Mesothelial cell of epicardium (in vitro differentiated cells): ENCODE measurements at places on chromosomes 11 and 22. TPM values are rescaled to one million over a fixed set of nuclear protein-coding genes. Genes with fewer than 3 reads are reported as not detected.

DNA sequence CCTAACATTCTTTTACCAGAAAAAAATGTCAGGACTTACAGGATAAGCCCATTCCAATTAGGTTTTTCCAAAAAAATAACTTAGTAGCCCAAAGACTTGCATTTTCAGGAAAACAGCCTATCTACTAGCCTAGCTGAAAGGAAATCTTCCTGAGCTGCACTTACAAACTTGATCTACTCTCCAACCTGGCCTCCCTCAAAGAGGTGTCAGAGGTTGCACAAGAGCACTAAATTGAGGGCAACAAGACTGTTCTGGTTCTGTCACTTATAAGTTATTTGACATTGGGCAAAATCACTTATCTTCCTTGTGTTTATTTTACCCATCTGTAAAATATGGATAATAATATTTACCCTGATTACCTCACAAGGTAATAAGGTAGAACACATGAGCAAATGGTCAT is 7.9 kb upstream of the SOX6 start:
- no peak overlapping the region for H3K27ac ChIP-seq
- peaks cover 5% of the 10 kb centered on the region for H3K4me1 ChIP-seq
- no peaks in the 10 kb centered on the region for H3K27me3 ChIP-seq
- H3K36me3 ChIP-seq: peaks cover 1% of the 10 kb centered on the region
- DNase-seq: no peak

DNA sequence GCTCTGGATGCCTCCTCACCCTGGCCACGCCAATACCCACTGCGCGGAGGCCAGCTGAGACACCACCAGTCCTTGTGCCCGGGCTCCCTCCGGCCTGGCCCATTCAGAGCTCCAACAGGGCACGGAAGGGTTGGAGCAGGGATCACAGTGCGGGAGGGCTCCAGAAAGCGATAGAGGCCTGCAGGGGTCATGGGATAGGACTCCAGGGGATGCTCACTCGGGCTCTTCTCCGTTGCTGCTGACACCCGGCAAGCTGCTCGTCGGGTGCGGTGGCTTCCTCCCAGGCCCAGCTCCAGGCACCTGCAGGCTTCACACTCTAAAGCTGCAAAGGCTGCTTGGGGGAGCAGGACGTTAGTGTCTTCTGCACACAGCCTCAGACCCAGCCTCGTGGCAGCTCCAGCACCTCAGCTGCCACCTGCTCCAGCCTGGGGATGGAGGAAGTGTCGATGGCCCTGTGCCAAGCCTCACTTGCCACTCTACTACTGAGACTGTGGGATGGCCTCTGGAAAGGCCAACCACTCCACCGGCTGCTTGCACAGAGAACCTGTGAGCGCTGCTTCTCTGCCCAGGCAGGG is 10.6 kb downstream of the WNT7B start:
- H3K4me3 ChIP-seq: no peak overlapping the region
- DNase-seq: no peak
- H3K36me3 ChIP-seq: no peaks in the 10 kb centered on the region
- H3K27ac ChIP-seq: no peak overlapping the region

DNA sequence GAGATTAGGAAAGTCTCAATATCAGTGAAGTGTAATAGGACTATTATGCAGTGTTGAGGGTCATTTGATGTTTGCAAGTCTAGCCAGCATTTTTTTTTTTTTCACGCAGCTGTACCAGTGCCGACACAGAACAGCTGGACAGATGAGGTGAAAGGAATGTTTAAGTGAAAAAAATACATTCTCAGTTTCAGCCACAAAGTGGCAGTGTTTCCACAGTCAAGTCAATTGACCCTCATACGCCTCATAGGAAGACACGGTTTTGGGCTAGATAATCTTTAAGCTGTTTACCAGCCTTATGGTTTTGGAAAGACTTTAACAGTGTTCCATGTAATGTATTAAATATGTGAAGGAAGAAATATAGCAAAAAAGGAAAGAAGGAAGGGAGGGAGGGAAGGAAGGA is 349.9 kb upstream of the ANO3 start:
- H3K4me3 ChIP-seq: no peak overlapping the region
- H3K27ac ChIP-seq: no peak overlapping the region
- no peaks in the 10 kb centered on the region for H3K36me3 ChIP-seq
- no peak for DNase-seq

- H3K27me3 ChIP-seq: peaks cover 7% of the 10 kb centered on the region
- H3K27ac ChIP-seq: no peak overlapping the region
- peaks cover 8% of the 10 kb centered on the region for H3K4me1 ChIP-seq
- H3K36me3 ChIP-seq: no peaks in the 10 kb centered on the region
- no peak for DNase-seq
- no peak overlapping the region for H3K4me3 ChIP-seq
Observed at GRCh38 chr11:116162886-116163230, 609.9 kb downstream of the BUD13 start.

- DNase-seq: peak; percentile 43
- H3K4me3 ChIP-seq: peak overlapping the region; percentile 69
- no peaks in the 10 kb centered on the region for H3K27me3 ChIP-seq
Observed at GRCh38 chr11:30585892-30586250, 282 bp downstream of the MPPED2 start.

GRCh38 chr11:88522624-88523385 is 185.3 kb upstream of the CTSC start:
- peaks cover 2% of the 10 kb centered on the region for H3K36me3 ChIP-seq
- H3K27me3 ChIP-seq: no peaks in the 10 kb centered on the region
- H3K27ac ChIP-seq: no peak overlapping the region
- no peak for DNase-seq
- H3K4me1 ChIP-seq: peaks cover 12% of the 10 kb centered on the region

- peaks cover 61% of the 10 kb centered on the region for H3K27me3 ChIP-seq
- H3K4me3 ChIP-seq: no peak overlapping the region
- H3K36me3 ChIP-seq: no peaks in the 10 kb centered on the region
- no peak for DNase-seq
Observed at GRCh38 chr11:43638717-43639116, 41.8 kb upstream of the HSD17B12 start.

DNA sequence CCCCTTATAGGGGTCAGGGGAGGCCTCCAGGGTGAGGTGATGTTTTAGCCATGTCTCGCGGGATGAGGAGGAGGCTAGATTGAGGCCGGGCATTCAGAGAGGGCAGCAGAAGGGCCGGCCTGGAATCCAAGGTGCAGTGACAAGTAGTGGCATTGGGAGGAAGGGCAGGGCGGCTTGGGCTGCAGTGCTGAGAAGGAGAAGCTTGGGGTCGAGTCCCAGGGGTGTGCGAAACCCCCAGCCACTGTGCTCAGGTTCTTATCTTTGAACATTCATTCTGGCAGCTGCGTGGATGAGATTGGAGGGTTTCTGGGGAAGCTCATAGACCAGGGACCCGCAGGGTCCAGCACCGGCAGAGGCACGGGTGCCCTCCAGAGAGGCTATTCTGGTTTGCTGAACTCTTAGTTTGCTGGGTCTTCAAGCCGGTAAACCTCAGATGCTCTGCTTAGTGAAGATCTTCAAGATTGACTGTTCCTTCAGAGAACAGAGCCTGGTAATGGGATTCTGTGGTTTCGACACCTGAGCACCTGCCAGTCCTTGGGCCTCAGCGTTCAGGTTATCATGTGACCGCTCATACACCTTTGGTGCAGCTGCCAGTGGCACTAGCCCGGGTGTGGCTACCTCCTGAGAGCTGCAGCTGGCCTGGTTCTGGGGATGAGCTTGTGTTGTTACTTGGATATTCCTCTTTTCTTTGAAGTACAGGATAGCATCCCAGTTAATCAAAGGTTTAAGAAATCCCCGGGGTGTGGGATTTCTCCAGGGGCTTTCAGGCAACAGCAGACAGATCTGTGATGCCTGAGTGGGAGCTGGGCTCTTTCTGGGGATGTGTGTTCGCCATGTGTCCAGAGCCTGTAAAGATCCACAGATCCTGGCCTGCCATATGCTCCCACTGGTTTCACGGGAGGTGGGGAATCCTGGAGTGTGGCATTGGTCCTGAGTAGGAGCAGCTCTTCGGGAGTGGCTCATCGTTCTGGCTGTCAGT is 152.8 kb downstream of the TBC1D22A start:
- H3K27me3 ChIP-seq: no peaks in the 10 kb centered on the region
- DNase-seq: no peak
- H3K36me3 ChIP-seq: peaks cover 19% of the 10 kb centered on the region
- H3K27ac ChIP-seq: no peak overlapping the region
- no peak overlapping the region for H3K4me3 ChIP-seq

DNA sequence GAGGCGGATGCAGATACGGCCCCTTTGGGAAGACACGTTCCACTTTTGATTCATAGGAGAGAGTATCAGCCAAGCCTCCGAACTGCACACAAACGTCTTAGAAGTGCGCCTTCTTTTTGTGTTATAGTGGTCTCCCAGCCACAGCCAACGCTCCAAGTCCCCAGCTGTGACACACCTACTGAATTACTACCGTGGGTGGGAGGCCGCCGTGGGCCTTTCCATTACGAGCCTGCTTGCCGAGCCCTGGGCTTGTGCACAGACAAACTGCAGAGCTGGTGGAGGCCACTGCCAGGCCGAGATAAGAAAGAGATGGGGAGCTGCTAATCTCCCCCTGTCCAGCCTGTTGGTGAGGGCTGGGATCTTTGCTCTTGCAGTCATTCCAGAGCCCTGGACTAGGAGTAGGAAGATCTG is 761 bp downstream of the HMBS start:
- H3K36me3 ChIP-seq: peaks cover 14% of the 10 kb centered on the region
- no peak for DNase-seq

DNA sequence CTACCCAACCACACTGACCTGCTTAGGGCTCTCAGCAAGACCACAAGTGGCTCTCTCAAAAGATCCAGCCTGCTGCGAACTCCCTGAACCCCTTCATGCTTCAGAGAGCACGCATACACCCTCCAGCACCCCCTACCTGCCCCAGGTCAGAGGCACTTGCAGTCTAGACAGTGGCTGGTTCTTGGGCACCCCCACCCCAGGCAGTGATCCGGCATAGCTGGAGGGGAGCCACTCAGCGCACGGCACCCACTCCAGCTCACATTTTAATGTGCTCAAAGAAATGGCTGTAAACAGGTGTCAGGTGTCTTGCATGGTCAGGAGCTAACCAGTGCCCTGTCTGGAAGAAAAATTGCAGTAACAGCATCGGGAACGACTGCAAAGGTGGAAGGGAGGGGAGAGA is 140.8 kb downstream of the PKNOX2 start:
- peak overlapping the region; percentile 48 for H3K27ac ChIP-seq
- H3K36me3 ChIP-seq: no peaks in the 10 kb centered on the region
- no peak overlapping the region for H3K4me3 ChIP-seq
- no peaks in the 10 kb centered on the region for H3K27me3 ChIP-seq

GRCh38 chr11:94149431-94150017 is 20.9 kb downstream of the PANX1 start:
- no peak for DNase-seq
- peaks cover 78% of the 10 kb centered on the region for H3K4me1 ChIP-seq
- no peaks in the 10 kb centered on the region for H3K27me3 ChIP-seq
- peak overlapping the region; percentile 83 for H3K27ac ChIP-seq

- no peak overlapping the region for H3K27ac ChIP-seq
- H3K4me3 ChIP-seq: no peak overlapping the region
- peaks cover 5% of the 10 kb centered on the region for H3K27me3 ChIP-seq
- no peak for DNase-seq
Observed at GRCh38 chr11:80086496-80087055, 645.7 kb upstream of the TENM4 start.

DNA sequence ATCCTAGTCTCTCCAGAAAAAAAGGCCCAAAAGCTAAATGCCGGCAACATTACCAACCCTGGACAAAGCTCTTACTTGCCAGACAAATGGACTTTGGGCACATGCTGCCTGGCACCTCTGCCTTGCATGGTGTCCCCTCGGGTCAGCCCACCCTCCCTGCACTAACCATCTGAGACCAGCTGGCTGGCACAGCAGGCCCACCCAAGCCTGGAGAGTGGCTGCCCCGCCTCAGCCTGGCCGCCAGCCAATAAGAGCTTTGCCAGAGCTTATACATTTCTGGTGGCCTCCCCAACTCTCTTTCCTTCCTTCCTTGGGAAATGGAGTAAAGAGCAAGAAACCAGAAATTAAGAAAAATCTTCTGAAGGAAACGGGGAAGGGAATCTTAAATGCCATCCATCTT is 24.5 kb downstream of the MCHR1 start:
- no peak for DNase-seq
- peaks cover 7% of the 10 kb centered on the region for H3K36me3 ChIP-seq
- no peak overlapping the region for H3K27ac ChIP-seq
- H3K4me3 ChIP-seq: no peak overlapping the region
- H3K27me3 ChIP-seq: no peaks in the 10 kb centered on the region
- H3K4me1 ChIP-seq: peaks cover 9% of the 10 kb centered on the region

GRCh38 chr11:93819966-93820695 is 30.3 kb downstream of the VSTM5 start:
- no peak for DNase-seq
- peaks cover 9% of the 10 kb centered on the region for H3K36me3 ChIP-seq
- H3K27ac ChIP-seq: no peak overlapping the region
- peaks cover 5% of the 10 kb centered on the region for H3K4me1 ChIP-seq
- no peaks in the 10 kb centered on the region for H3K27me3 ChIP-seq

- H3K4me3 ChIP-seq: no peak overlapping the region
- H3K27me3 ChIP-seq: no peaks in the 10 kb centered on the region
- no peak for DNase-seq
- H3K27ac ChIP-seq: peak overlapping the region; percentile 47
- no peaks in the 10 kb centered on the region for H3K36me3 ChIP-seq
- peaks cover 29% of the 10 kb centered on the region for H3K4me1 ChIP-seq
Observed at GRCh38 chr11:73194593-73194992, 23.5 kb upstream of the P2RY2 start.

DNA sequence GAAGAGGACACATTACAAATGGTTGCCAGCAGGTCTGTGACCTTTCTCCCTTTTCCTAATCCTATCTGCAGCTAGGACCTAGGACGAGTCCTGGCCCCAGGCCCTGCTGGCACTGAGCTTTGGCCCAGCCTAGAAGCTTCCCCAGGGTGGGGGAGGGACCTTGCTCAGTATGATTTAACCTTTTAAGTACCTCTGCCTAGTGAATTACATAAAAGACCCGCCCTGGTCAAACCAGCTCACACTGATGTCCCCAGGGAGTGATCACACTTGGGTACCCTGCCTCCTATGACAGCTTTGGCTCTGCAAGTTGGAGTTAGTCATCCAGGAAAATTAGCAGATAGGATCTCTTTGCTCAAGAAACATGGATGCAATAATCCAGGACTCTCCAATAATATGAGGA is 21.9 kb downstream of the ASCC2 start:
- H3K27me3 ChIP-seq: no peaks in the 10 kb centered on the region
- no peak for DNase-seq
- peaks cover under 1% of the 10 kb centered on the region for H3K4me1 ChIP-seq
- no peak overlapping the region for H3K27ac ChIP-seq

PRG2 gene
- 0.27 TPM in 1 of 3 replicates, not detected in the others for total RNA-seq

SCGB1D4 gene
- total RNA-seq: not detected in 3 replicates

OTOG gene
- 1.2 to 2.8 TPM (median 1.8 TPM) in 3 replicates for total RNA-seq

POU2AF1 gene
- total RNA-seq: 0.25 TPM in 1 of 3 replicates, not detected in the others

PRODH gene
- total RNA-seq: 1.7 to 2.5 TPM (median 2.1 TPM) in 3 replicates

ZDHHC13 gene
- total RNA-seq: 14.2 to 19.1 TPM (median 17.3 TPM) in 3 replicates
